ENCODE measurements at places on chromosomes 7 and 10. TPM values are rescaled to one million over a fixed set of nuclear protein-coding genes. Genes with fewer than 3 reads are reported as not detected.

- DNase-seq = no peak
These were observed 80.7 kb downstream of the SLC37A3 start for GRCh38 chr7:140317597-140317996.

DNA sequence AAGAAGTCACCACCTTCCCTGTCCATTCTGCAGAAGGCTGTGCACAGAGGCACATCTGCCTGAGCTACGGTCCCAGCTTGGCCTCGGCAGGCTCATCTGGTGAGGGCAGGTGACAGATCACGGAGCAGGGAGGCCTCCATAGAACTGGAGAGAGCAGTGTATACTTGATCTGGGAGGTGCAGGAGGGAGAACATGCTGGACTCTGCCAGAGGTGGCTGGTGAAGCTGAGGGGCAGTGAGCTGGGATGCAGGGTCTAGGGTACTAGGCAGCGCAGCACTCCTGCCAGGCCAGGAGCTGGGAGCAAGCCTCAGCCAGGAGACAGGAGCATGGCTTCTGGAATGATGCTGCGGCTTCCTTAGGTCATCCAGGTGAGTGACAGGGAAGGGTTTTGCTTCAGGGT lies 553.0 kb downstream of the TCERG1L start:
- no peak for DNase-seq

- no peak for DNase-seq
These were observed 359.5 kb upstream of the NPSR1 start for GRCh38 chr7:34298492-34299013.

DNA sequence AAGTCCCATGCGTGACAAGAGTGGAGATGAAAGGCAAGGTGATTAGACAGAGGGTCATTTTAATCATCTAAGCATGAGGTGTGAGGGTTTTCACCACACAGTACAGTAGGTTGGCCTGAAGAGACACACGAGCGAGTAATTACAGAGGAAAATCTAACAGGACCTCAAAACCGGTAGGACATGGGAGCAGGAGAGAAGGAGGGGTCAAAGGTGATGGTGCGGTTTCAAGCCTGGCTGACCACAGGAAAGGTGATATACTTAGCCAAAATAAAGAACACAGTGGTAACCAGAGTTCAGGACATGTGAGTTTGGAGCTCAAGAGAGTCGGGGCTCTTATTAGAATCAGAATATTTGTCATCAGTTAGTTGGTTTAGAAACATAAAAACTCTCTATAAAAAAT lies 20.0 kb downstream of the GLI3 start:
- no peak for DNase-seq

DNA sequence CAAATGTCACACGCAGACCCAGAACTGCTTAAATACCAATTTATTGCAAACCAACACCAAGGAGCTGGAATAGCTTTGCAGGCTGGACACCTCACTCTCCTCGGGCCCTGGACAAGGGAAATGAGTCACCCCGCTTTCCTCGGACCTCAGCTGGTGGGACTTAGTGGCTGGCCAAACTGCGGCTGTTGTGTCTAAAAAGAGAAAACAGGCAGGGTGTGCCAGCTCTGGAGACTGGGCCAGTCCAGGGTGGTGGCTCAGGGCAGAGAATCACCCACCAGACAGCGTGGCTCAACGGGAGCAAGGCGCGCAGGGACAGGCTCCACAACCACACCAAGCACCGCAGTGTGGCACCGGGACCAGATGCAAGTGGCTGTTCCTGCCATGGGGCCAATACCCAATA lies 58.2 kb upstream of the CAMK2B start:
- no peak for DNase-seq

- no peak for DNase-seq
These were observed 147.4 kb downstream of the PDE1C start for GRCh38 chr7:31922848-31923247.

DNA sequence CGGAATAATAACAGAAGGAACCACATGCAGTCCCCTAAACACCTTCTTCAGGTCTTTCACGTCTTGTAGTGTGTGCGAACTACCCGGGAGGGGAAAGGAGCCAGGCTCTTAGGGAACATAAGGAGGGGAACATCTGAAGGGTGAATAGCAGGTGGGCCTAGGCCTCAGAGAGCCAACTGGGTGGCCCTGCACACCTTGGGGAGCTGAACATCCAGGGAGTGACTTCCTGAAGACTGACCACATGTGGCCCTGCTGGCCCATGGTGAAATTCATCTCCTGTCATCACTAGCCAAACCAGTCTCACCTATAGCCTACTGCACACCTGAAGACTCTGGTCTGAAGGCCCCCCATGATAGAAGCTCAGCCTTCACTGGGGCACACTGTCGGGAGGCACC lies 5.6 kb downstream of the CALML3 start:
- no peak for DNase-seq

DNA sequence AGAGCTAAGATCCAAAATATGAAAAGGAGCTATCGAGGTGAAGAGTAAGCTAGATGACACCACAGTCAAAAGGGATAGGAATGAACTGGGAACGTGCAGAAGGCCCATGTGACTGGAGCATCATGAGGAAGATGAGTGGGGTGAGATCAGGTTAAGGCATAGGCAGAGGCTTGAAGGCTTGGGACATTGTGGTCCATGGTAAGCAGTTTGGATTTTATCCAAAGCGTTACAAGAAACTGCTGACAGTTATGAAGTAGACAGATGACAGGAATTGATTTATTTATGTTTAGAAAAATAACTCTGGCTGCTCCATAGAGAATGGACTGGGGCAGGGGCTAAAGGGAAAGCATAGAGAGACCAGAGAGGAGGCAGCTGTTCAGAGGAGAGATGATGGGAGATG lies 18.1 kb upstream of the PANK1 start:
- DNase-seq = no peak

DNA sequence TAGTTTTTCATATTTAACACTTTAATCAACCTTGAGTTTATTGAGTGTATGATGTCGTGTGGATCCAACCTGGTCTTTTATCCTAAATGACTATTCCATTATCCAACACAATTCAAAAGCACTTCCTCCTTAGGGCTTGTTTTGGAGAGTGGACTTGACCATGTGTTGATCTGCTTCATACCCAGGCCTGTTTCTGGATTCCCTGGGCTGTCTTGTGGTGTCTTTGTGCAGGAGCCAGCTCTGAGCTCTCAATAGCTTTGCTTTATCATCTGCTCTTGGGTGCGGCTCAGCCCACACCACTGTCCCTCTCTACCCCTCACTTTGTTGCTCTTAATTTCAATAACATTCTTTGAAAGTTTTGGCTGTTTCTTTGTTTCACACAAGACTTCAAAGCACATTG lies 70.9 kb upstream of the CHST15 start:
- no peak for DNase-seq

GRCh38 chr10:131979821-131980270 lies 1.9 kb downstream of the BNIP3 start:
- no peak for DNase-seq

DNA sequence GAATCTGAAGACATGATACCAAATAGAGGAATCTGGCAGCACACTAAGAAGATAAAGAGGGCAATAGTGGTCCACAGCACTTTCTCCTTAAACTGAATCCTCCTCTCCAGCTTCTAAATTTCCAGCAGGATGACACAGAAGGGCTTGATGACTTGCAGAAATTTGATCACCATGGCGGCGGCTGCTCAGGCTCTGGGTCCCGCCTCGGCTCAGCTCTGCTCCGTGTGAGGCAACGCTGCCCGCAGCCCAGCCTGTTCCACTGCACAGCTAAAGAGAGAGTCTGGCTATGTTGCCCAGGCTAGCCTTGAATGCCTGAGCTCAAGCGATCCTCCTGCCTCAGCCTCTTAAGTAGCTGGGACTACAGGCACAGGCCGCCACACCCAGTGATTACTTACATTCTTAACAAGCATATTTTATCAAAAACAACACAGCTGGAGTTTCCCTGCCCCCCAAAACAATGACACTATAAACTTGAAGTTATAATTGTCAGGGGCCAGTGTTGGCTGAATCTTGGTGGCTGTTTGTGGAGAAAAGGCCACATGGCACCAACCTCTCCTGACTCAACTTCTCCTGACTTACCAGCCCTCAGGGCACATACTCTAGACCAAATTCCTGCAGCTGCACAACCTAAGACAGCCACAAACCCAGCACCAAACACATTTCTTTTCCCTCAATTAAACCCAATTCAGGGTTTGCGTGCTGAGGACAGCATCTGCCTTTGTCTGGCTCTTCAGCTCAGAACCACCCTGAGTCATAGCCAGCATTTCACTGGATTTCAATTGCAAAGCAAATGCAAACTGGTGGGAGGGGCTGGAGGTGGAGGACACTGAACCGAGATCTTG lies 11.6 kb upstream of the TNPO3 start:
- no peak for DNase-seq

- no peak for DNase-seq
These were observed 152.6 kb upstream of the KLF14 start for GRCh38 chr7:130886438-130887135.

GRCh38 chr10:52454491-52454890 lies 140.4 kb downstream of the DKK1 start:
- no peak for DNase-seq

GRCh38 chr10:72081210-72081609 lies 7.1 kb downstream of the SPOCK2 start:
- no peak for DNase-seq

DNA sequence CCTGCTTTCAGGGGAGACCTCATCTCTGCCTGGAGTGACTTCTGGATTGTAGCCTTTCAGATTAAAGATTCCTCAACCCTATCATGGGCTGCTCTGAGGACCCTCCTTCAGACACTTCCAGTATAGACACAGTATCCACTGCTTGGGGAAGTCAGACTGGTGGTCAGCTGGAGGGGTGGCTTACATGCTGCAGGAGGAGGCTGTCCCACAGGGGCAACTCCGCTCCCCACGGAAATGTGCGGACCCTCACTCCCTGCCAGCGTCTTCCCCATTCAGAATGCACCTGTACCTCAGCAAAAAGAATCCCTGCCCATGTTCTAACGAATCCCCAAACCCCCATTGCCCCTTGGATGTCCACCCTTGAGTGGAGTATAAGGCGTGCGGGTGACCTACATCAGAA lies 95.5 kb downstream of the DOCK4 start:
- DNase-seq = no peak

DNA sequence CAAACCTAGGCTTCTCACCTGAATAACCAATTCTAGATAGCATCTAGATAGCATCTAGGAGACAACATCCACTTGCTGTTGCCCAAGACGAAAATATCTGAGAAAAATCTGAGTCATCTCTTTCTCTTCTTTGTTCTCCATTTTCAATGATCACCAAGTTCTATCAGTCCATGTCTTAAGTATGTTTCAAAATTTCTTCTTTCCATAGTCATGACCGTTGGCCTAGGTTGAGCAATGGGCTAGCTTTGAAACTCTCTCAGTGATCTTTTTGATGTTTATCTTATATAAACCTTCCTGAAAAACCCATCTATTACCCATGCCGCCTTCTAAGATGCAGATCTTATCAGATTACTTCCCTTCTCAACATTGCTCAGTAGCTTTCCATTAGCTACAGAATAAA lies 23.4 kb upstream of the CASD1 start:
- no peak for DNase-seq

GRCh38 chr7:156666368-156667109 lies 26.0 kb downstream of the RNF32 start:
- no peak for DNase-seq

- no peak for DNase-seq
These were observed 2.8 kb upstream of the CELF2 start for GRCh38 chr10:11014671-11015445.

DNA sequence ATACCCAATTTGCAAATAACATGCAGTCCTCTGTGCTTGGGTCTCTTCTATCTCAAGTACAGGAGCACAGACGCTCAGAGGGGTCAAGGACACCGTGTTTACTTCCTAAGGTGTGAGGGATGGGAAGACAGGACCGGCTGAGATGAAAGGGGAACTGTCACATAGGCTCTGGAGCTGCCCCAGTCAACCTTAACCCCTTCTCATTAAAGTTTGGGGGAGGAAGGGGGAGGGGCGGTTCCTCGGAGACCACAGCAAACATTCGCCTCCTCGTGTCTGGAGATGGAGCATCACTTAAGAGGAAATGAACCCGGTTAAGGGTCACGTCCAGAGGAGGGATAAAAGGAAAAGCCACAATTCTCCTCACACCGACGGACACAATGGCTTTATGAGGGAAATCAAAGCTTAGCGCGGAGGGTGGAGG lies 1.1 kb downstream of the SH3PXD2A start:
- DNase-seq = no peak

DNA sequence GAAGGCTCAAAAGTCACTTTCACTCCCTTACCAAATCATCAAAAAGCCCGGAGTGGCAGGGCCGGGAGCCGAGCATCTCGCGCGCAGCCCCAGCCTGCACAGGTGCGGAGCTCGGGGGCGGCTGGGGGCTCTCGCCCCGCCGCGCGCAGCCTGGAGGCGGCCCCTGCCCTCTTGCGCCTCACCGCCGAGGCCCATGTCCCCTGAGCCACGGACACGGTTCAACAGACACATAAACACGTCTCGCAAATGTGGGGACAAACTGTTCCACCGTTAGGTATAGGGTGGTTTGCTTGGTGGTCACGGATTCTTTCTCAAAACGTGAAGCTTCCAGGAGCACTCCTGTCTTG lies 700 bp downstream of the GSAP start:
- DNase-seq = no peak

GRCh38 chr10:73597346-73597745 lies 6.2 kb upstream of the USP54 start:
- DNase-seq = no peak

DNA sequence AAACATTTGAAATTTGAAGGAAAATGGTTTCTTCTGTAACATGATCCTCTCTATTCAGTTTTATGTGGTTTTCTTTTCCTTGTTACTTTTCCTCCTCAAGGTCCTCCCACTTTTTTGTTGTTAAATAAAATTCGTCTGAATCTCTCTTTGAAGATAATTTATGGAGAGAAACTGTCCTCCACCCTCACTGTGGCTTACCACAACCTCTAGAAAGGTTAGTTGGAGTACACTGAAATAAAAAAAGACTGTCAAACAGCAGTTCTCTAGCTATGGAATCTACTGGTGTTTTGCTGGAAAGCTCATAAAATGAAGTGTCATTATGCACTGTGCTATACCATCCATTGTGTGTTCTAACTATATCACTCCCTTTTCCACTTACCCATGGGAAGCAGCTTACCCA lies 189.4 kb downstream of the HDAC9 start:
- DNase-seq = no peak

GRCh38 chr10:43408331-43408709 lies 666 bp downstream of the HNRNPF start:
- no peak for DNase-seq

DNA sequence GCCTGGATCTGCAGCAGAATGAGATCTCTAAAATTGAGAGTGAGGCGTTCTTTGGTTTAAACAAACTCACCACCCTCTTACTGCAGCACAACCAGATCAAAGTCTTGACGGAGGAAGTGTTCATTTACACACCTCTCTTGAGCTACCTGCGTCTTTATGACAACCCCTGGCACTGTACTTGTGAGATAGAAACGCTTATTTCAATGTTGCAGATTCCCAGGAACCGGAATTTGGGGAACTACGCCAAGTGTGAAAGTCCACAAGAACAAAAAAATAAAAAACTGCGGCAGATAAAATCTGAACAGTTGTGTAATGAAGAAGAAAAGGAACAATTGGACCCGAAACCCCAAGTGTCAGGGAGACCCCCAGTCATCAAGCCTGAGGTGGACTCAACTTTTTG lies 21.4 kb downstream of the LRRC17 start:
- DNase-seq = no peak

- DNase-seq = no peak
These were observed 2.2 kb upstream of the DLX5 start for GRCh38 chr7:97026715-97027426.

Gene GIMAP5
- polyA plus RNA-seq = 7.3 TPM

Gene GPER1
- 5.9 TPM for polyA plus RNA-seq

Gene PPP1R3C
- 32.2 TPM for polyA plus RNA-seq

Gene ARHGEF5
- polyA plus RNA-seq = 22.2 TPM

Gene SPDYE2
- polyA plus RNA-seq = 1.1 TPM

Gene PRLHR
- not detected for polyA plus RNA-seq

Gene GFRA1
- 32.3 TPM for polyA plus RNA-seq

Gene IGFBP3
- 74.9 TPM for polyA plus RNA-seq

Measured in right renal cortex interstitium (tissue), 3 donors.